ENCODE measurements at places on chromosomes 3 and 15. TPM values are rescaled to one million over a fixed set of nuclear protein-coding genes. Genes with fewer than 3 reads are reported as not detected.

GRCh38 chr3:162141272-162141791, 644.7 kb downstream of the OTOL1 start:
- no peak for DNase-seq

- no peak for DNase-seq
Measured at GRCh38 chr3:13045904-13046568, 27.2 kb downstream of the IQSEC1 start.

The PATL2 gene
- total RNA-seq = 80.7 TPM

The DENND6A gene
- total RNA-seq = 40.8 TPM

The SEMA3G gene
- total RNA-seq = not detected

Measured in naive thymus-derived CD4-positive, alpha-beta T cell (primary cell).